Mammary microvascular endothelial cell (primary cell): ENCODE measurements at places on chromosomes 4 and X. TPM values are rescaled to one million over a fixed set of nuclear protein-coding genes. Genes with fewer than 3 reads are reported as not detected.

Gene OTC
- not detected in 2 replicates for total RNA-seq

Gene IGBP1
- 41.4 and 41.8 TPM in 2 replicates for total RNA-seq

Gene SPIN2A
- 0.33 TPM in 1 of 2 replicates, not detected in the other for total RNA-seq

Gene ETDB
- not detected in 2 replicates for total RNA-seq
